ENCODE measurements at places on chromosomes 7 and 10.

- DNase-seq: no peak
Measured at GRCh38 chr7:28413011-28413410, 693 bp downstream of the CREB5 start.

- DNase-seq: peak; percentile 91
Measured at GRCh38 chr10:80459047-80459865, 5.1 kb downstream of the TSPAN14 start.

DNA sequence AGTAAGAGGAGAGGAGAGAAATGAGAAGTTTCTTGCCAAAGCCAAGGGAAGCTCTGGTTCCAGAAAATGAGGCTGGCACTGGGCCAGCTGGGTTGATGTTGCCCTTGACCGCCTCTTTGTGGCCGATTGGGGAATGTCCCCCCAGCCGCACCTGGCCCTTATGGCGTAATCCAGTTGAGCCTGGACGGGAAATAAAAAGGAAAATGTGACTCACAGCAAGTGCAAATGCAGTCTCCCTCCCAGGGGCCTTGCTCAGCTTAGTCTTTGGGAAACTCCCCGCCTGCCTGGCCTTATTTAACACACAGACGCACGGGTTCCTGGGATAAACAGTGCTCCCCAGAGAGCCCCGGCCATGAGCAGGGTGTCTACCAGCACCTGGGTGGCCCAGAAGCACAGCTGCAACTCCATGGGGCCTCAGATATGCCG, 174.8 kb downstream of the KIAA1217 start:
- peak; percentile 94 for DNase-seq

GRCh38 chr7:103446049-103446520, at the start of gene SLC26A5:
Gene SLC26A5, minus strand, starts transcription at chr7:103446207. Its CDS starts 24,693 bp downstream, at chr7:103421514.
- peak; percentile 35 for DNase-seq

DNA sequence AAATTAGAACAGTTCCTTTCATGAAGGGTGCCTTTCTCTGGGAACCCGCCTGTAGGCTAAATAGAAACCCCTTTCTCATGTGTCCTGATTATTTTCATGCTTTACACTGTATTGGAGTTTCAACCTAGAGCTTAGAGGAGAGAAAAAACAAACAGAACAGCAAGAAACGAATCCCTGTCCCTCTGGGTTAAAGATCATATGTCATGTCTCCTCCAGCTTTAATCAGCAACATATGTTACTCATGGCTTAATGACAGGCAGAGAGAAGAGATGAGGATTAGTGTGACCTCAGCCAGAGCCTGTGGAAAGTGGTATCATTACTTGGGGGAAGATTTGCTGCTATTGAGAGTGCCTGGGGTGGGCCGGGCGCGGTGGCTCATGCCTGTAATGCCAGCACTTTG, 32.1 kb downstream of the CRCP start:
- peak; percentile 60 for DNase-seq

GRCh38 chr10:111747751-111748150, 435.8 kb downstream of the GPAM start:
- DNase-seq: no peak

DNA sequence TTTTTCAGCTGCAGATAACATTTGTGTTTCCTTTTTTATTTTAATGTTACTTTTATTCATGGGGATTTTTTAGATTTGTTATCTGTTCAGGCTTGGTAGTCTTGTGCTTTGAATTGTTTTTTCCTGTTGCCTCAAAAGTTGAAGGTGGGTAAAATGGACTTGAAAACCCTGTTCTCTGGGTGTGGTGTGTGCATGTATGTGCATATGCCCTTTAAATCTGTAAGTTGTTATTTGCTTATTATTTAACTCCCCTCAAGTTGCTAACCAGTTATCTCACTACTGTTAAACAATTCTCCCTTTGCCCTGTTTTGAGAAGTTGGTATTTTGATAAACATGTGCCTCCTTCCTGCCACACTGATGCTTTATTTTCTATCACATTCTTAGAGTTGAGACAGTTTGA, 30.6 kb downstream of the TSPAN14 start:
- DNase-seq: no peak

GRCh38 chr7:47572094-47572445, 9.8 kb downstream of the TNS3 start:
- DNase-seq: peak; percentile 33

- DNase-seq: peak; percentile 16
Measured at GRCh38 chr7:51009716-51010496, 227.2 kb upstream of the GRB10 start.

DNA sequence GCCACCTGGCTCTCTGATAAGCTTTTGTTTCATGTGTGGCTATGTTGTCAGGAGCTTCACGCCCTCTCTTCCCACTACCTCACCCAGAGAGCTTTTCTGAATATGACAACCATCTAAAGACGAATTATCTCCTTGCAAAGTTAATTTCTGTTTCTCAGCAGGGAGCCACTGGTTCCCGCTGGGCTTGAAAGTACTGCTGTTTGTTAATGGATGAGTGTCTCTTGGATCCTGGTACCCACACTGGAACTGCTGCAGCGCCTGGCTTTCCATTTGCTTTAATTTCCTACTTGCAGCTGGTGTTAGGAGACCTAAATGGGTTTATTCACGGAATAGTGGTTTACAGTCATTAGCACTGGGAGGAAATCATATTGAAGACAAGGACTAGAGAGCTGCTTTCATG, 267.9 kb upstream of the LRGUK start:
- no peak for DNase-seq

GRCh38 chr10:121771966-121772365, 155.9 kb downstream of the ATE1 start:
- DNase-seq: peak; percentile 55

- peak; percentile 66 for DNase-seq
Measured at GRCh38 chr10:18140149-18140956, at the start of gene CACNB2. Gene CACNB2, plus strand, starts transcription at chr10:18140424.

- DNase-seq: no peak
Measured at GRCh38 chr10:7161484-7162250, 249.2 kb downstream of the SFMBT2 start.

GRCh38 chr10:99693933-99694583, 34.7 kb downstream of the ENTPD7 start:
- peak; percentile 58 for DNase-seq

GRCh38 chr10:13758312-13758711, 171.5 kb downstream of the PRPF18 start:
- no peak for DNase-seq

DNA sequence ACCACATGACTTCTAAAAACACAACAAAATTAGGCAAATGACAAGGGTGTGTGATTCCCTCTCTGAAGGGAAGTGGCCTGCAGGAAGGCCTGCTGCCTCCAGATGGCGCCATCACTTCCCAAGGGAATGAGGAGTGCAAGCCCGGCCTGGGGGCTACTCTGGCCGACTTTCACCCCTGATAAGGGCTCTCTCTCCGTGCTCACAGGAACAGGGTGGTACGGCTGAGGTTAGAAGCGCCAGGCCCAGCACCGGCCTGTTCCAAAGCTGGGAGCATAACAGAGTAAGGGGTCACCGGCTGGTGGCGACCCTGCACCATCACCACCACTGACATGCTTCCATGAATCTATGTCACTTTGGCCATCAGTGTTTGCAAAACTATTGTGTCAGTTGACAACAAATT, 13.1 kb downstream of the RBP3 start:
- DNase-seq: peak; percentile 66

DNA sequence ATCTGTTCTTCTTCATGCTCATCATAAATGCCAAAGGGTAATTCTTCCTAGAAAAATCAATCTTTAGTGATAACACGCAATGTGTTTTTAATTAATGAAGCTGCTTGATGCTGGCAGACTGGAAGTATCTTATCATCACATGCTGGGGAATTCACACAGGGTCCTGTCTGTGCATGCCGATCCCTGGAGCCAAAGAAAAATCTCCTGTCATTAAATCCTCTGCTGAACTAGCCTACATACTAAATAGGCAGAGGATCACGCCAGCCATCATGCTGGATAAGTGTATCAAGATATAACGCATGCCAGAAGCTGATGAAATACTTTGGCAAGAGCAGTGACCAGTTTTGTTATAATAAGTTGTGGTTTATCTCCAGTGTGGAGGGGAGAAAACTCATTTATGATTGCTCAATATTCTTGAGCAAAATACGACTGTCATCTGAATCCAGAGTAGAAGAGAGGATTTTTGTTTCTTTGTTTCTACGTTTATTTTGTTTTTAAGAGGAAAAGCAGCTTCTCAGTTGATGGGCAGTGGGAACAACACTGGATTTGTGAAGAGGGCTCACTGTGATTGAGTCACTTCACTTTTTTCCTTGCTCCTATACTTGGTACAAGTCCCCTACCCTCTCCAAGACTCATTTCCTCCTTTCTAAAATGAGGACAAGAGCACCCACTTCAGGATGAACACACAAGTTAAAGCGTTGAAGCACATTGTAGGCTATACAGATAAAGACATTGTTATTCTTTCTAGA, 649.1 kb downstream of the TNS3 start:
- DNase-seq: peak; percentile 75

GRCh38 chr10:46273506-46274477, 13.0 kb upstream of the ANTXRL start:
- DNase-seq: no peak

GRCh38 chr10:29794776-29795611, 160.2 kb upstream of the SVIL start:
- DNase-seq: no peak

DNA sequence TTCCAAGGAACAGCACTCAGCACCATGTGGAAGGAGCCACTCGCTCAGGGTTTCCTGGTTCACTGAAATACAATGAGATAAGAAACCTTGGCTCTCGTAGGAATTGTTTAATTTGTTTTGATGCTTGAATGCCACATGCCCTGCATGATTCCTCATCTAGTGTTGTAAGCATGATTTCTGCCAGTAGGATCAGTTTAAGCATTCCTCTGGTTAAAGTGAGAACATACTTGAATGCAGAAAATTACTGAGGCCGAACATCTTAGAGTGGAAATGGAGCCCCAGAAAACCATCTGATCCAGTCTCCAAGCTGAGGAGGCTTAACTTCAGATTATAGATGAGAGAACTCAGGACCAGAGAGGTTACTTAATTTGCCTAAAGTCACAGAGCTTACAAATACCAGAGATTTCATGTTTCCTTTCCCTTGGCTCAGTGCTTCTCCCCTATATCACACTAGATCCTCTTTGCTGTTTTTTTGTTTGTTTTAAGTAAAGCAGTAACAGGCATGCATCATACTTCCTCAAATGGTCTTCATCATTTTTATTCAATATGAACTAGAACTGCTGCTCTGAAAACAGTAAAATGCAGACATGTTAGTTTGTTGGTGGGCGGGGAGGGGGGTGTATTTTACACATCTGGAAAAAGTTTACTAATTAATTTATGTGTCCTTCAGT, 125.1 kb downstream of the ADAM12 start:
- DNase-seq: no peak

- no peak for DNase-seq
Measured at GRCh38 chr7:104286839-104287238, 41.6 kb upstream of the LHFPL3 start.

- no peak for DNase-seq
Measured at GRCh38 chr7:121620953-121621606, 225.0 kb upstream of the FAM3C start.

- DNase-seq: peak; percentile 89
Measured at GRCh38 chr10:93746844-93747284, 10.9 kb upstream of the LGI1 start.

GRCh38 chr7:114354306-114354705, 60.3 kb upstream of the FOXP2 start:
- DNase-seq: no peak

DNA sequence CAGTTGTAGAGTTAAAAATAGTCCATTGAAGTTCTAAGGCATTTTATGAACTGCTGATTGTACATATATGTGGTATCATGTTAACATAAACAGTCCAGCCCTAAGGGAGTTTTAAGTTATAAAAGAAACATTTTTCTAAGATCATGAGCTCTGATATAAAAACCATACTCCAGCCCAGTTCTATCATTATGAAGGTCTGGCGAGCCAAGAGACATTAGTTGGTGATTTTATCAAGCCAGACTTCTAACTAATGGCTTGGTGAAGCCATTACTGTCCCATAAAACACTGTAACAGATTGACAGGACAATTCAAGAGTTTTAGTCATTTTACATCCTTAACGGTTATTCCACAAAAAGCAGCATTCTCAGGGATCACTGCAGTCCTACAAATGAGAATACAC, 221.6 kb downstream of the RNLS start:
- DNase-seq: no peak

GRCh38 chr7:29956487-29956836, 33.1 kb downstream of the SCRN1 start:
- DNase-seq: no peak

DNA sequence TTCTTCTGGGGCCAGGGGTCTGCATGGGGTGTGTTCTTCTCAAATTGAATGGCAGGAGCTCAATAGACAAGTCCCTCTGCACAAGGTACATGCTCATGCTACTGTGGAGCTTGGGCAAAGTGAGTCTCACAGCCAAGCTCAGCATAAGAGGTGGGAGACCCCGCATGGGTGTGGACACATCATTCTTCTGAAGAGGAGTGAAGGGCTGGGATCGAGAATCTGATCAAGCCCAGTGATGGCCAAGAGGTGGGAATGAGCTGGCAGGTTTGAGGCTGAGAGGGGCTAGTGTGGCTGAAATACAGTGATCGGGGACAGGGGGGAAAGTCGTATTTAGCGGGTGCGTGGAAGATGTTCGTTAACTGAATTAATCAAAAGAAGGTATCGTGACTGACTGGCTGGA, 32.6 kb downstream of the CDH23 start:
- DNase-seq: no peak

DNA sequence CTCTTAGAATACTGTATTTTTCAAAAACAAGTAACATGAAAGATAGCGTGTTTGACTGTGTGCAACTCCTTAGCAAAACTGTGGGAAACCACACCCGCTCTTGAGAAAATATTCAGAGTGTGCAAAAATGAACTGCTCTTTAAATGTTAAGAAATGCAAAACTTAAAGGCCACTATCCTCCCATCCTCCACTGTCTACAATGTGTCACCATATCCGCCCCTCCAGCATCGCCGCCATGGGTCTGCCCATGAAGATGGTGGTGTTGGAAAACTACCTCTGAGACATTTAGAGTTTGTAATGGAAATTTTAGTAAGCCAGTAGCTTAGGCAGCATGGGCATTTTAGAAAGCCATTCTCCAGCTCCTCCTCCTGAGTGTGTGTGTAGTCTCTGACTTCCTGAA, 20.1 kb upstream of the NMT2 start:
- no peak for DNase-seq

Data from AG20443 (cell line).